Forelimb muscle (tissue), 1 donor: ENCODE measurements at places on chromosomes 2 and 18.

GRCh38 chr18:7415081-7415894, 151.8 kb upstream of the PTPRM start:
- no peak for DNase-seq

DNA sequence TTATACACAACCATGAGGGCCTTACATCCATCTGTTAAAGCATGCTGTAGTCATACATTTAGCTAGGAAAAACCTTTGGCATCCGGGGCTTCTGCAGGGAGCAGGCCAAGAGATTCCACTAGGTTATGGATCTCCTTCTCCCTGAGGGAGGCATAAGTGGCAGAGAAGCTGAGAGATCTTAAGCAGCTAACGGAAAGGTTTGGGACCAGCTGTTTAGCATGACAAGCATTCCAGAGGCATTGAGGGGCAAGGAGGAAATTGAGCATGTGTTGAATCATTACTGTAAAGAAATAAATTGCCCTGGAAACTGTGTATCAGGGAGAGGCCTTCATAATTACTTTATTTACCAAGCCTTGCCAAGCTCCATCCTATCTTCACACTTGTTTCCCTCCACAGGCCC, 643.1 kb downstream of the CNTNAP5 start:
- no peak for DNase-seq

DNA sequence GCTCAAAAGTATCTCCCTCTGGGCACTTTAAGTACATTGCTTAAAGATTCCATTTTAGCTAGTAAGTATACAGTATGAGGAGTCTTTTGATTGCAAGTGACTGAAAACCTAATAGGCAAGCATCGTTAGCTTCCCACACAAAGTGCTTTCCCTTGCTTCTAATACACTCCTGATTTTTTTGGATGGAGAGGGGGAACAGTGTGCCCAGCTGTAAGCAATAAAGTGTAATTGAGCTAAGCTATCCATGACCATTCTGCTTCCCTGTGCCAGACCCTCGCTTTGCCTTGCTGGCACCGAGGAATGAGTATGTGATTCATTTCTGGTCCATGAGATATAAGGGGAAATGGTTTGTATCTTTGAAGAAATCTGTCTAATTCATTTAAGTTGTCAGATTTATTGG, 3.8 kb upstream of the ZNF24 start:
- no peak for DNase-seq

DNA sequence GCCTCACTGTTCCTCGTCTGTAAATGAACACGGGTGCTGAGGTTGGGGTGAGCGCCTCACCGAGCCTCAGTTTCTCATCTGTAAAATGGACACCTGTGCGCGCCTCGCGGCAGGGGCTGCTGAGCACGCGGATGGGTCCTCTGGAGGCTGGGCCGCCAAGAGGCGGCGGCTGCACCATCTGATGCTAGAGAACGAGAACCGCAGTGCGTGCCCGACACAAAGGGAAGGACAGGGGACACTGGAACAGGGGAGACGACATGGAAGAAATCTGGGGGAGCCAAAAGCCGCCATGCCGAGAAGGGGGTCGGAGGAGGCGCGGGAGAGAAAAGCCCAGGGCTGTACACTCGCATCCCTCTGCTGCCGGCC, 118.7 kb upstream of the ZNF516 start:
- no peak for DNase-seq

DNA sequence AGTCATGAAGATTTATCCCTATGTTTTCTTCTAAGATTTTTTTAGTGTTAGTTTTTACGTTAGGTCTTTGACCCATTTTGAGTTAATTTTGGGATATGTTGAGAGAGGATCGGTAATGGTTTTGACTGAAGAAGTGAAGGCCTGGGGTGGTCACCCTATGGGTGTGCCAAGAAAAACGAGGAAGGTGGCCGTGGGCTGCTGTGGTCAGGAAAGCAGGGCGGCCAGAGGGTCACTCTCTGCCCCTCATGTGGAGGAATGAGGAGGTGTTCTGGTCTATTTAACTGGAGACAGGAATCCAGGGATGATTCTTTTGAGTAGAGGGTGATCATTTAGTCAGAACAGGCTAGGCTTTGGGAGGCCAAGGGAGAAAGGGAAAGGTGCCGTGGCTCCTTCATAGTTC, 50.7 kb downstream of the MYO7B start:
- DNase-seq, result no peak

GRCh38 chr2:56449002-56449431, 265.2 kb downstream of the CCDC85A start:
- no peak for DNase-seq

- DNase-seq, result no peak
These were observed 1.1 kb upstream of the TMEFF2 start for GRCh38 chr2:192195548-192196418.
